ENCODE measurements at places on chromosomes 3 and 15.
A peak's percentile ranks its signal among the peaks of the same experiment; 100 is the strongest.

DNA sequence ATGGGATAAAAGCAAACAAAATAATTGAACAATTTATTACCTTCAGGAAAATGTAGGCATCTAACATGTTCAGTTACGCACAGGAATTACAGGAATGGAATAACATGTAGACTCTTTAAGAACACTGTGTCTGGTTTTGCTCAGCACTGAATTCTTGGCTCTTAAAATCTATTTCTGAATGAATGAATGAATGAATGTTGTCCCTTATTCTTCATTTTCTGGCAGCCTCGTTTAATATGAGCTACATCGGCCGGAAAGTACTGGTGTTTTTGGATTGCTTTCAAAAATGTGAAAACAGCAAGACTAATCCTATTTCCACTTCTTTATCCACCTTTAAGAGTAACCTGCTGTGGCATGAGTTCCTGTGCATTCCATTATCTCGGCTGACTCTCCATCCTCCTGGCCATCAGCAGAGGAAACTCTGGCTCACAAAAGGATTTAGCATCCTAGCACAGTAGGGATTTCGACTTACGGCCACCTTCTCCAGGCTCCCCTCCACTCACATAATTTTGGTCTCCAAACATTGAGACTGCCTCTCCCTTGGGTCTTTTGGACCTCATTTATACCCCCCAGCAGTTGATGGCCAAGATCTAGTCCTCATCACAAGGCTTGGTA lies 145.3 kb downstream of the FOXP1 start:
- DNase-seq = peak; percentile 67

DNA sequence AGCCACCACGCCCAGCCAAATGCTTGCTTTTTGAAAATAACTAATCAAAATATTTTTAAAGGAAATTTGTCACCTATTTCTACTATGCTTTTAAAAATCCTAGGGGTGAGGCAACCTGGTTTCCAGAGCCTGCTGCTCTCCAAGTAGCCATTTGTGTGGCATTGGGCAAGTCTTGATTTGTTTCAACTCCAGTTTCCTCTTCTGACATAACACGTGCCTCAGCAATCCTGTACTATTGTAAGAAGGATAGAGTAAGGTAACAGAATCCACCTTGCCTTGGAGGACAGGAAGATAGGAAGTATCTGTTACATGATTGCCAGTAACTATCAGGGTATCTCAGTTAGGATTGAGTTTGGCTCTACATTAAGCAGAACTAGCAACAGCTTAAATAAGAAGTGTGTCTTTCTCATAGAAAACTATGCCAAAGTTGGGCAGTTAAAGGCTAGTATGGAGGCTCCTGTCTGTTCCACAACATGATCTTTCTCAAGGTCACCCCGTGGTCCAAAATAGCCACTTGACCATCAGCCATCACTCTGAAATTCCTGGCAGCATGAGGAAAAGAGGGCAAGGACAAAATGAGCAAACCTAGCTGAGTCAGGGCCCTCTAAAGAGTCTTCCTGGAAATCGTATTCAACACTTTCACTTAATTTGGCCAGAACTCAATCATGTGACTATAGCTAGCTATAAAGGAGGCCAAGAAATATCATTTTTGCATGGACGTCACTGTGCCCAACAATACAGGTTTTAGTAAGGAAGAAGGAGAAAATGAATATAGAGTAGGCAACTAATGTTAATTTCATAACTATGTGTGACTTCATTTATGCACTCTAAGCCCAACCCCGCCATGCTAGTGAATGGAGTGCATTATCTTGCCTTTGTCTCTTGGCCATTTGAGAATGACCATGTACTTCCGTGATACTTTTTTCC lies 66.1 kb downstream of the HMG20A start:
- no peak for DNase-seq

DNA sequence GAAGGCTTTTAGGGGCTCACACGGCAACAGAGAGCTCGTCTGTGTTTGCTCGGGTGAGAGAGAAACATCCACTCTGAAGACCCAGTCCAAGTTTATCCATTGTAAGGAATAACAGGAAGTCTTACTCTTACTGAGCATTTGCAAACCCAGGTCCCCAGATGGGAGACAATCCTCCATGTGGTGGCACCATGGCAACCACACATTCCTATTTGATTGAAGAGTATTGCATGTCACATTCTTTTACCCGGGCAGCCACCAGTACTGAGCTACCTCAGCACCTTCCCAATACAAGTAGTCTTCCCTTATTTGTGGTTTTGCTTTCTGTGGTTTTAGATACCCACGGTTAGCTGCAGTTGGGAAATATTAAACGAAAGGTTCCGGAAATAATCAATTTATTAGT lies 302.9 kb upstream of the RASGRP1 start:
- no peak for DNase-seq

- DNase-seq = no peak
Measured at GRCh38 chr3:37932505-37932904, 58.1 kb upstream of the VILL start.

DNA sequence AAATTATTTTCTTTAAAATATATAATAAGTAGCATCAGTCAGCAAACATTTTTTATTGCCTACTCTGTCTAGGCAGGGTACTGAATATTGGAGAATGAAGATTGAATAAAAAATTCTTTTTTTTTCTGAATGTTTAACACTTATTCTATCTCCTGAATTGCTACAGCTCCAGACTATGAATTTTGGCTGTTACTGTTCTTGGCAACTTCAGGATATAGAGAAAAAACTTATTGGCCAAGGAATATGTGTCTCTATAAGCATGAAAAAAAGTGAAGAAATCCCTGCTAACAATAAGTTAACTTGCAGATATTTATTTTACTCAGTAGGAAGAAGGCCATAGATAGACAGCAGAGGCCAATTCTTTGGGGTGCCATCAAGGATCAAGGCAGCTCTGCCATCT lies 309.6 kb downstream of the RBMS3 start:
- DNase-seq = no peak

DNA sequence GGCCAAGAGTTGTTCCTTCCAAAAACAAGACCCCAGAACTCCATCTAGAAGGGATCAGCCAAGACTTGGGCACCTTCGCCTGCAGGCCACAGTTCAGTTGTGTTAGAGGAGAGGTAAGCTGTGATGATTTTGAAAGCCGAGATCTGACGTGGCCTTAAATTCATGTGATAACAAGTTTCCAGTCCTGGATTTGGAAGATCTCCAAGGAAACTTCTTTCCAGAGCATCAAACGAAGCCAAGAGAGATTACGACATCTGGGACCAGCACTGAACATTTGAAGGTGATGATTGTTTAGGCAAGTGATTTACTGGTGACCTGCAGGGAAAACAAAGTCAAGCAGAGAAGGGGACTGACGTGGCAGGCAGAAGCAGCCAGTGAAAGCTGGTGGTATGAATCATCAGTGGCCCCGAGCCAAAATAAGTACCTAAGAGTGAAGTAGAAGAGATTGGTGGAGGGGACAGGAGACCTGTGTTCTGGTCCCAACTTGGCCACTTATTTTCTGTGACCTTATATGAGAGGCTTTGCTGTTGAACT lies 339.0 kb upstream of the PROK2 start:
- DNase-seq = no peak

DNA sequence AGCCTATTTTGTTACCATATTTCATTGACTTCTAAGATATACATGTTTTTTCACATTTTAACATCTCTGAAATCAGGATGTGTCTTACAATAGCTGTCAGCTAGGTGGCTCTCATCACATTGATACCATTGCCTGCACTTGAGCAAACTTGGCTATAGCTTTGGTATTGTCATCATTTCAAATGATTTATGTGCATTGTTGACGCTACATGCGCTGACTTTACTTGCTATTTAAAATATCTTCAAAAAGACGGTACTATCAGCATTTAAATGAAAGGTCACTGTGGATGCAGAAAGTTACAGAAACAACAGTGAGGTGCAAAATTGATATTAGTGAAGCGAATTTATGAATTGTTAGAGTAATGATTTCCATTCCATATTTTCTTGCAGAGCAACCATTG lies 54.0 kb upstream of the ABHD2 start:
- DNase-seq = no peak

- no peak for DNase-seq
Measured at GRCh38 chr15:81301815-81302399, 22.0 kb downstream of the STARD5 start.

GRCh38 chr3:160448845-160449635 lies 546 bp downstream of the TRIM59 start:
- DNase-seq = peak; percentile 72

DNA sequence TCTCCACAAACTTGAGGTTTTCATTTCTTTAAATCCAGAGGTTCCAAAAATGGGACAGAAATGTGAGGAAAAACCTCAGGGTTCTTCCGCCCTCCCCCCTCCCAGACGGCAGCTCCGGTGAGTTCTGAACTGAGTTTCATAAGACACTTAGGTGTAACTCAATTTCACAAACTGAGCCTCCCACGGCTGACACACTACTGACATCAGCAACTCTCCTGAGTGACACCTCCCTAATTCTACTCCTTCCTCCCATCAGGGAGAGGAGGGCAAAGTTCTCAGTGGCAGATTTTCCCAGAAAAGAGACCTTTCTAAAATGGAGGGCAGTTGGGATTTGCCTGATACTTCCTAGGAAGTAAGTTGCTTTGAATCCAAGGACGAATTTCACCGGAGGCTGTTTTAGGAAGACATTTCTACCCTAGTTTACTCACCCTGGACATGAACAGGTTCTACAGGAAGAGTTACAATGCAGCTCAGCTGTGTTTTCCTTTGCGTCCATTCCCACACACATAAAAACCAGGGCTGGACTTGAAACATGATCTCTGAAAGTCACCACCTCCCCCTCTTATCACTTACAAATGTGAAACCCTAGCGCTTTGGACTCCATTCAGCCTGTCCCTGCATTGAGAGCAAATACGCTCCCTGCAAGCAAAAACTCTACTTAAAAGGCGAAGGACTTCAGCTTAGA lies 78.1 kb upstream of the LMOD3 start:
- peak; percentile 63 for DNase-seq

GRCh38 chr15:100602823-100603393 lies 519 bp downstream of the ASB7 start:
- DNase-seq = no peak

GRCh38 chr3:165434516-165434915 lies 238.3 kb upstream of the SLITRK3 start:
- no peak for DNase-seq

- DNase-seq = no peak
Measured at GRCh38 chr3:39804951-39805350, 4.5 kb upstream of the MYRIP start.

DNA sequence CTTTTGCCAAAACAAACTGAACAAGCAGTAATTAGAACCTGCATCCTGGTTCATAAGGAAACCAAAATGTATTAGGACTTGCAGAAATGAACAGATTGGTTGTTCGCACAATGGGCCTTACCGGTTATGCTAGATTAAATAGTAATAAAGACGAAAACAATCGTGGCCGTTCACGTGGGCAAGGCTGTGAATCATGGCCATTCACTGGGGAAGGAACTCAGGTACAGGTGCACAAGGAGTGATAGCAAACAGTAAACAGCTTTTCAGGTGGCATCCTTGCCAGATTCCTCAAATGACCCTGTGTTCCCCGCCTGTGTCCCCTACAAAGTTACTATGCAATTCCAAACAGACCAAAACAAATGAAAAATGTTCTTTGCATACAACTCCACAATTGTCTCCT lies 8.2 kb downstream of the LRIG1 start:
- DNase-seq = no peak

DNA sequence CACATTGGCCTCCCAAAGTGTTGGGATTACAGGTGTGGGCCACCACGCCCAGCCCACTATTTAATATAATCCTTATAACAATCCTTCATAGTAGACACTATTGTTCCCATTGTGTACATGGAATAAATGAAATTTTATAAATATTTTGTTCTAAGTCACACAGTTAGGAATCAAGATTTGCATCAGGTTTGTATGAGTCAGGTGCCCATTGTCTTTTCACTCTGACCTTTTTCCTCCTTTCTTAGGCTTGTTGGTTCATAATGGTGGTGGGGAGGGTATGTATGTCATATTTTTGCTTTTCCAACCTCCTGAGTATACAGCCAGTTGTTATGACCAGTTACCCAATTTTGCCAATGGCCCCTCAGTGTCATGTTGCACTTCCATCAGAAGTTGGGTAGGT lies 18.0 kb upstream of the SLC30A4 start:
- no peak for DNase-seq

GRCh38 chr3:36312351-36312750 lies 68.0 kb upstream of the STAC start:
- DNase-seq = no peak

GRCh38 chr3:134229038-134229437 lies 21.6 kb downstream of the RYK start:
- DNase-seq = no peak

GRCh38 chr3:7305561-7305960 lies 444.6 kb downstream of the GRM7 start:
- no peak for DNase-seq

DNA sequence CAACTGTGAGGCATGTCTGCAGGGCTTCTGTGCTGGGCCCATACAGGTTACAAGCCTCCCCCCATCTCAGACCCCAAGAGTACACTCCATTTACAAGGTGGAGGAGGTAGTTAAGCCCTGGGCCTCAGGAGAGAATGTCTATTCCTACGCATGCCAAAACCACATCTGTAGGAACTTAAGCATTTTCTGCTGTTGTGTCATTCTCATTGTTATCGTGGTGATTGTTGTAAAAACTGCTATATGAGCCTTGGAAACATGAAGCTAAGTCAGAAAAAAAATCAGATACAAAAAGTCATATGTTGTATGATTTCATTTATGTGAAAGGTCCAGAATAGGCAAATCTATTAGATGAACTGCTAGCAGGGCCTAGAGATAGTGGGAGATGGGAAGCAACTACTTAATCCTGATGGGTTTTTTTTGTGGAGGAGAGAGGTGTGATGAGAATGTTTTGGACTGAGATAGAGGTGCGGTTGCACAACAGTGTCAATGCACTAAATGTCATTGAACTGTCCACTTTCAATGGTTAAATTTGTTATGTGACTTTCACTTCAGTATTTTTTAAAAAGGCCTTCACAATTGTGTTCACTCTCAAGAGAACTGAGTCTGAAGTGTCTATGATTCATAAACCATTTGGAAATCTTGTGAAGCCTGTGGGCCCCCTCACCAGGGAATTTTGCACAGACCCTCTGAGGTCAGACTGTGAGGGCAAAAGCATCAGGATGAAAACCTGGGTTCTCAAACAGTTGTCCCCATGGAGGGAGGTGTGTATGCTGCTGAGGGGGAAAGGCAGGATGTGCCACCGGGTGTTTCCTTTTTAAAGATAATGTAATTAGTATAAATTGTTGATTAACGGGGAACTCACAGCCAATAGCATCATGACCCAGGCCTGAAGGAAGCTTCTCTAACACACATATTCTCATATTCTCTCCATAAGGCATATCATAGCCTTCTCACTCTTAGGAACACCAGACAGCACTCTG lies 3.2 kb downstream of the RTP3 start:
- DNase-seq = peak; percentile 60

DNA sequence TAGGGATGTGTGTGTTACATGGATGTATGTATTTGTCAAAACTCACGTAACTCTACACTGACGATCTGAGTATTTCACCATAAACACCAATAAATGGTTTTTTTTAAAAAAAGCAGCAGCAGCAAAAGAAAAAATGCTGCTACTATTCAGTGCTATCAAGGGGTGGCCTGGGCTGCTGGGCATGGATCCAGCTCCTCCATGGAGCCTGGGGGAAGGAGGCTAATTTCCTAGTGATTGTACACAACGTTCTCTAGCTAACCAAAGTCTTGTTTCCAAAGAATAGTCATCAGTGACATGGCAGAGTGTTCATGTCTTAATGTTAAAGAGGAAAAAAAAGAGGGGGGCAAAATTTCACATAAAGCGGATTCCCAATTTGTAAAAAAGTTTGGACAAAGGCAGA lies 29.0 kb downstream of the POMGNT2 start:
- DNase-seq = no peak

GRCh38 chr15:99593070-99593469 lies 27.3 kb downstream of the MEF2A start:
- no peak for DNase-seq
